Stimulated activated CD8-positive, alpha-beta memory T cell treated with anti-CD3 and anti-CD28 coated beads, Interleukin-4, amount 100 ng/mL, for 1 hour (primary cell): ENCODE measurements at places on chromosomes 4 and X.

DNA sequence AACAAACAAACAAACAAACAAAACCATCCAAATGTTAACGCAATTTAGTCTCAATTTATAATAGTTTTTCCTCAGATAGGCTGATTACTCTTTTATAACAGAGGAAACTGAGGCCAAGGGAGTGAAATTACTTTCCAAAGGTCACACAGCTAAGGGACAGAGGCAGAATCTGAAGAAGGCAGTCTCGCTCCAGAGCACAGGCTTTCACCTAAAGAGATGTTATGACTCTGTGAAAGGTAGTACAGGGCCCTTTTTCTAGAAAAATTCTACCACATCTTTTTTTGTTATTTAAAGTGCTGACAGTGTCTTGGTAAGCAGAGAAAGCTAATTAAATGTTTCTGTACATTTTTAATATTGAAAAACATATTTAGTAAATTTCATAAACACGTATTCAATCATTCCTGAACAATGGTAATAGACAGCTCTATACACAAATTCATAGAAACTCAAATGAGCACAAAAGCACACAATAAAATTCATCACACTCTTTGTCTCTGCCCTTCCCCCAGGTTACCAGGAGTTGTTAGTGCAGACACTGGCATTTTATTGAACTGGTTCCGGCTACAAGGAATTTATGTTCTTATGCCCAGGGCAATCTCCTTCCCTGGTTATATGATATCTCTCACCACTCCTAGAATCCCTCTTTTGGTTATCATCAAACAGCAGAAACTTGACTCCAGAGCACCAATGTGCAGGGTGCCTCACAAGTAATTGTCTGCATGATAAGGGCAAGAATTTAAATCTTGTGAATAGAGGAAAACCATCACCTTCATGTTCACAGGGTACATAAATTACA, 7.7 kb upstream of the APBB2 start:
- DNase-seq = no peak

DNA sequence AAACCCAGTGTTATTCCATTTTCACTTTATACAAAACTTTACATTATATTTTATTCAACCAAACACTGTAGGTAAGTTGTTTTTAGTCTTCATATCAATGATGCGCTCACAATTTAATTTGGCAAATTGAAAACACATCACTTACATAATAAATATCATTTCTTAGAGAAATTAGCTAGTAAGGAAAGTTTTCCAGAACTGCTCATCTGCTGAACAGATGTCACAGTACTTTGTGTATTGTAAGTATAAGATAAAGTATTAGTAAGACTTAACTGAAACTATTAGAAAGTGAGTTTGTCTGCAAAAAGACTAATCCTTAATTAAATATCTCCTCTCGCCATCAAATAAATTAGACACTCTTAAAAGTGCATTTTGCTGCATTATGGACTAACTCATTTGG, 108.7 kb upstream of the PACRGL start:
- DNase-seq = no peak

DNA sequence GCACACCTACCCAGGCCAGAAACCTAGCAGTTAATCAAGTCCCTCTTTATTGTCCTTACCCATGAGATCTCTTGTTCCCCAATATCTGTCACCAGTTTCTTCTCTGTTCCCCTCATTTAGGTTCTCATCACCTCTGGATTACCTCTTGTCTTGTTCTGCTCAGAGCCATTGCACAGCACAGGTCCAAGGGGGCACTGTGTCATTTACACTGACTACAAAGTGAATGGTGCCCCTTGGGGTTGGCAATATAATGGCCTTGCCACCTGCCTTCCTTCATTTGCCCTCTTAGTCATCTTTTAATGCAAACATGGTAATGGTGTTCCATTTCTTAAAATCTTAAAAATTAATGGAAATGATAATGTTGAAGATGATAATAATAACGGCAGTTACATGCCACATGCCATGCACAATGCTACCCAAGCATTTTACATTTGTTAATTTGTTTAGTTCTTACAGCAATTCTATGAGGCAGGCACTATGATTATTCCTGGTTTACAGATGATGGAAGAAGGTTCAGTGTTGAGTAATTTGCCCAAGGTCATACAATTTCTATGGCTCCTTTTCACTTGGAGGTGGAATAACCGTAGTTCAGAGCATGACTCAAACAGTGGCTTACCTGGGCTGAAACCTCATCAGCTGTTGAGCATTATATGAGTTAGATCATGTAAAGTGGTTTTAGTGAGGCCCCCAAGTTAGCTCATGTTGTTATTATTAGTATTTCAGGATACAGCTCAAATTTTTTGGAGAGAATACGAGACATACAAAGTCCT, 117.9 kb downstream of the RASL11B start:
- DNase-seq = no peak

DNA sequence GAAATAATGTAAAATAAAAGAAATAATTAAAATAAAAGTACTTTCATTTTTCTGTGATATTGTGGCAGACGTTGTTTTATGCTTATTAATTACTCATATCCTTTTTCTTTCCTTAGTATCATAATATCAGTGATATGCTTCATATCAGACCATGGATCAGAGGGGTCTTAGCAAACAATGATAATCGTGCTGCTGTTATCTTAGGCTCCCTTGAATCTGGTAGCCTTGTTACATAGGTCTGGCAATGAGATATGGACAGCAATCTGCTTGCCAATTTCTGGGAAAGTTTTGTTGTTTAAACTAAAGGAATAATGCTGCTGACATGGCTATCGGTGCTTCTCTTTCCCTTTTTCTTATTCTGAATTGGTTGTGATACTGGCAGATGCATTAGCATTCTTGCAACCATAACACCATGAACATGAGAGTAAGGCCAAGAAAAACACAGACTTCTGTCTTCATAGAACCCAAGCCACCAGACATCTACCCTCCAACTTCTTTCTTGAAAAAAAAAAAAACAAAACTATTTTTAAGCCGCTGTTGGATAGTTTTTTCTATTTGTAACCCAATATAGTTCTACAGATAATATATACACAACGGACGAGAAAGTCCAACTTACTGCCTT, 16.4 kb downstream of the EPHA5 start:
- DNase-seq = no peak

DNA sequence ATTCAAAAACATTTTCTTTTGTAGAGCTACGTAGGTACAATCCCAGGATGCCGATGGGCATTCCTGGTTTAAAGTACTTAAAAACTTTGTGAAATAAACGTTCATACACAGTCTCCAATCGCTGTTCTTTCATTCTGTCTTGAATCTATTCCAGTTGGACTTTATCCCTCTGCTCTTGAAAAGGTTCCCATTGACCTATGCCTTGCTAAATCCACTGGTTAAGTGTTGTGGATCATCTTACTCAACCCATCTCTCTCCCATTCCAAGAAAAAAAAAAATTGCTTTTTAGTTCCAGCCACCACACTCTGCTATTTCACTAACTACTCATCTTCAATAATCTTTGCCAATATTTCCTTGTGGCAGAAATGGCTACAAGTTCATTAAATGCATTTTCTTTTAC, 542.3 kb upstream of the GRIA3 start:
- no peak for DNase-seq

GRCh38 chrX:45849261-45849862, 648.7 kb upstream of the DIPK2B start:
- no peak for DNase-seq

- no peak for DNase-seq
These were observed 6.7 kb downstream of the SMAD1 start for GRCh38 chr4:145488310-145488709.

GRCh38 chr4:186318481-186318880, 52.5 kb downstream of the F11 start:
- DNase-seq = no peak

DNA sequence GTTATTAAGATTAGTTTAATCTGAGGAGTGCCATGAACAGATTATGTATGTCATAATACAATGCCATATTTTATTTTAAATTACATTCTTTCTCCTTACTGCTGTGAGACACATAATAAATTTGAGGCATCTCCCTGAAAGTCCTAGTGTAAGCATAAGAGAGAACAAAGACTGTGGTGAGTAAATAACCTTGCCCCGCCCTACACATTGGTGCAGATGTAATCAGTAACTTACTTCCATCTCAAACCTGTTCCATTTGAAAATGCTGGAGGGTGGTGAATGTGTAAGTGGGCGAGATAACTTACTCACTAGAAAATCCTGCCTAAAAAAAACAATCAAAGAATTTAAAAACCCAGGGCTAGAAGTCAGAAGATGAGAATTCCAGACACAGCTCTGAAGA, 338.1 kb upstream of the SLIT2 start:
- no peak for DNase-seq

DNA sequence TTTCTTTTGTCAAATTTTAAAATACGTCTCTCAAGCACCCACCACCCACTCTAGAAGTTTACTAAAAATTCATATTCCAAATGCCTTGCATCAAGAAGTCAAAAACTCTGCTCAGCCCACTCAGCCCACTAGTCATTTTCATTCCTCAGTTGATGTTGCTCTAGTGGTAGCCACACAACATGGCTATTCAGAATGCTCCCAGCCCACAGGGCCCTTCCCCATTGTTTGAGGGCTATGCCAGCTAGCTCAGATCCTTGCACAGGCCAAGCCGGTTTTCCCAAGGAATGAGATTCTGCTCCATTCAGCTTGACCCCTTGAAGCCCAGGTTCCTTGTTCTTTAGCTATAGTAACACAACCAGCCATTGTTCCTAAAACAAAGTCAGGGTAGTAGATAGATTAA, 297.5 kb upstream of the RASGEF1B start:
- no peak for DNase-seq

DNA sequence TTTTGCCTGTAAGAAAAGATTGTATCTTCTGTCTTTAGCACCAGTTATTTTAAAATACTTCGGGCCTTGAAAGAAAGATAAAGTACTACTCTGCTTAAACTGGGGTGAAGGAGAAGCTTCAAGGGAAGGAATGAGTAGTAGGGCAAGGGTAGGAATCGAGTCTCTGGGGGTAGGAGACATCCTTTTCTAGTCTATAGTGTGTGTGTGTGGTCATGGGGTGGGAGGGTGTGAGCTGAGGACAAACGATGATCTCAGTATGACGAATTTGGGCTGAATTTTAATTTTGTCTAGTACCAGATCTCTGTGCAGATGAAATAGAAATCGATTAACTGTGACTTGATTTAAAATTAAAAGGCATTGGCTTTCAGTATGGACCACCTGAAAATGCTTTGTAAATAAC, 3.3 kb upstream of the MYOZ2 start:
- no peak for DNase-seq

DNA sequence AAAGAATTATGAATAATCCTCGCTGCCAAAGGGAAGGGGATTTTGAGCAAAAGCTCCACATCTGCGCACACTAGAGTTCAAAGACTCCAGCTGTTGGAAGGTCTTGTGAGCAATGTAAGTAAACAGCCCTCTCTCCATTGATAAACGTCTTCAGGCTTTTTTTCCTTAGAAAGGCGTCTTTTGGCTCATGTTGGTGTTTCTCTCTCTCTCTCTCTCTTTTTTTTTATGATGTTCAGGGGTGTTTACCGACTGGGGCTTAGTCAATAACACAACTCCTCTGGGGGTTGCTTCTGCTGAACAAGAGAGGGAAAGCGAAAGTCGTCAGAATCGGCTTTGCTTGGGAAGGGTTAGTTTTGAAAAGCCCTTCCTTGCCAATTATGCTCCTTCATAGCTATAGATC, 53.2 kb upstream of the C1QTNF7 start:
- DNase-seq = no peak

DNA sequence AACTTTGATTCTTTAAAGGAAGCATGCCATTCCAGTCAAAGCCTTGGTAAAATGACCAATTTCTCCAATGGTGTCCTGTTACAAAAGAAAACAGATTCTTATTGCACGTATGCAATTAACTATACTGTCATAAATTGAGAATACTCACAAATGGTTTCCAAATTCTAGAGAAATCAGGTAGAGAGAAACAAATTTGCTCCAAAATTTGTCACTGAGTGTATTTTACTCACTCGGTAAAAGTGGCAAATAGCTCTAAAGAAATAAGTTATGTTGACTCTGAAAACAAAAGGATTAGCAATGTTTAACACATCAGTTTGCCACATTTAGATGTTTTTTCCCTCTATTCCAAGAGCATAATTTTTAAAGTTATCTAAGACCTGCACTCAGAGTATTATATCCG, 133.1 kb downstream of the DMD start:
- DNase-seq = no peak

GRCh38 chr4:75251547-75251946, 262.7 kb downstream of the RCHY1 start:
- no peak for DNase-seq

- DNase-seq = no peak
These were observed 115.0 kb downstream of the CEP44 start for GRCh38 chr4:174398728-174399127.

GRCh38 chr4:139011225-139011950, 4.2 kb upstream of the NOCT start:
- DNase-seq = no peak

DNA sequence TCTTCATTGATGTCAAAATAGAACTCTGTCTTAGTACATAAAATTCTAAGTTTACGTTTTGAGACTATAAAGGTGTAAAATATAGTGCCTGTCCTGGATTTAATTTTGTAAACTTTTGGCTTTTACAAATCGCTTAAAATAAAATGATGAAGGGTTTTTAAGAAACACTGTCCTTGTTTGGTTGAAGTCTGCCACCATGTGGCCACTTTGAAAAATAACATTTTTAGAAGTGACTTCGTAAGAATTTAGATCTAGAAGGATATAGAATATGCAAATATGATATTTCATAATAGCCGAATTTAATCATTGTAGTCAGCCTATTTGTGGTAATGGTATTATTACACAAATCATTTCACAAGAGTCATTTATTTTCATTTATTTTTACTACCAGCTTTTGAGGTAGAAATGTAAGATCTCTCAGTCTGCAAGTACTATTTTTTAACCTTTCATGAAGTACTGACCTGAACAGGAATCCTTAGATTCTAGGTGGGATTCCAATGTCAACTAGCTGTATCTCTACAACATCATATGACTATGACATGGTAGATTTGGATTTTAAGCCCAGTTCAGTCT, 31.0 kb upstream of the FAT4 start:
- DNase-seq = no peak

GRCh38 chrX:1612641-1613286, 2.1 kb upstream of the ASMT start:
- DNase-seq = no peak

GRCh38 chr4:57550198-57550597, 440.0 kb upstream of the IGFBP7 start:
- DNase-seq = no peak
